Activated CD8-positive, alpha-beta memory T cell treated with anti-CD3 and anti-CD28 coated beads for 4 hours (primary cell): ENCODE measurements at places on chromosomes 2 and 18.

DNA sequence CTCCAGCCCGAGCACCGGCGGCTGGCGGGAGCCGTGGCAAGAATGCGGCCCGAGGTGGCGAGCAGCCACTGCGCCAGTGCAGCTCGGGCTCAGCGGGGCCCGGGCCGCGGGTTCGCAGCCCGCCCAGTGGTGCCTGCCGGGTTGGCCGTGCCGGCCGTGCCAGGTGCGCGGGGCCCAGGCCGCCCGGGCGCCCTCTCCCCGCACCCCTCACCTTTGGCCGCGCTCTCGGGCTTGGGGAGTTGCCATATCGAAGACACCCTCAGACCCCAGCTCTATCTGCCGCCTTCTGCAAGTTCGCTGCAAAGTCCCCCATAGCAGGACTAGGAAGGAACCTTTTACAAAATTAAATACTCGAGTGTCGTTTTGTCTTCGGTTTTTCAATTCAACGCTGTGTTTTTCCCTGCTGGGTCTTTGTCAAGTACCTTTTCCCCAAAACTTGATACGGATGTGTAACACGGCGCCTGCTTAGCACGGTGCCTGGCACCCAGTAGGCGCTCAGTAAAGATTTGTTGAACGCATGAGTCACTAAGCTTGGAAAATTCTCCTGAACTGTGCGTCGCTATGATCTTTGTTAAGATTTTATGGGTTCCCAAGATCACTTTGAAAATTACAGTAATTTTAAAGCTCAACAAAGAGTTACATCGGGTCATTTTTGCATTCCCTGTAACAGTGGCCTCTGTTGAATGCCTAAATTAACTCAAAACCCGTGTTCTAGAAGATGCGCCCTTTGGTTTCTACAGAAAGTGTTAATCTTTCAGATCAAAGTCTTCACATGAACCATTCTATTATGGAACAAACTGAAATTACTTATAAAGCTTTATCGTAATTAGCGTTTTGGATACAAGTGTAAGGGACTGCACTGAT, 750 bp downstream of the STRADB start:
- no peak for DNase-seq

- peak; percentile 4 for DNase-seq
These were observed 864 bp upstream of the XPO1 start for GRCh38 chr2:61538920-61539520.

DNA sequence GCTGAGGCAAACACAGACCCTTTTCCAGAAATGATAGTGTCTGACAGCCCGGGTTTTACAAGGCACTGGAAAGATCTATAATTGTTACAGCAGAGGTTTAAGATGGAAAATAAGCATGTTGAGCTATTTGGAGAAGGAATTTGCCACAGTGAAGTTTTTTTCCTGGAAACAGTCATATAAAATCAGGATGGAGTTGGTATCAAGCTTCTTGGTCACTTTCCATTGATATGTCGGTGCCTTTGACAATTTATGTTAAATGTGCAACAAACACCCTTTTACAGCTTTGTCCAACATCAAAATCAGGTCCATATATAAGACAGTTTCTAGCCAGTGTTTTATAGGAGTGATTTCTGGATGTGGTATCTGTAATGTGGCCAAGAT, 117.2 kb upstream of the NRP2 start:
- DNase-seq, result no peak

GRCh38 chr2:213726101-213726500, 441.8 kb downstream of the SPAG16 start:
- no peak for DNase-seq

- no peak for DNase-seq
These were observed 1104.2 kb downstream of the BCL11A start for GRCh38 chr2:59449274-59449673.

- DNase-seq, result no peak
These were observed 119.3 kb downstream of the STPG4 start for GRCh38 chr2:47035615-47036488.
